Activated CD4-positive, CD25-positive, alpha-beta regulatory T cell treated with anti-CD3 and anti-CD28 coated beads, Interleukin-2, amount 50 U/mL, for 16 hours (primary cell): ENCODE measurements at places on chromosomes 2 and 18.

GRCh38 chr2:220628252-220628651 is 943.9 kb downstream of the EPHA4 start:
- DNase-seq: no peak

DNA sequence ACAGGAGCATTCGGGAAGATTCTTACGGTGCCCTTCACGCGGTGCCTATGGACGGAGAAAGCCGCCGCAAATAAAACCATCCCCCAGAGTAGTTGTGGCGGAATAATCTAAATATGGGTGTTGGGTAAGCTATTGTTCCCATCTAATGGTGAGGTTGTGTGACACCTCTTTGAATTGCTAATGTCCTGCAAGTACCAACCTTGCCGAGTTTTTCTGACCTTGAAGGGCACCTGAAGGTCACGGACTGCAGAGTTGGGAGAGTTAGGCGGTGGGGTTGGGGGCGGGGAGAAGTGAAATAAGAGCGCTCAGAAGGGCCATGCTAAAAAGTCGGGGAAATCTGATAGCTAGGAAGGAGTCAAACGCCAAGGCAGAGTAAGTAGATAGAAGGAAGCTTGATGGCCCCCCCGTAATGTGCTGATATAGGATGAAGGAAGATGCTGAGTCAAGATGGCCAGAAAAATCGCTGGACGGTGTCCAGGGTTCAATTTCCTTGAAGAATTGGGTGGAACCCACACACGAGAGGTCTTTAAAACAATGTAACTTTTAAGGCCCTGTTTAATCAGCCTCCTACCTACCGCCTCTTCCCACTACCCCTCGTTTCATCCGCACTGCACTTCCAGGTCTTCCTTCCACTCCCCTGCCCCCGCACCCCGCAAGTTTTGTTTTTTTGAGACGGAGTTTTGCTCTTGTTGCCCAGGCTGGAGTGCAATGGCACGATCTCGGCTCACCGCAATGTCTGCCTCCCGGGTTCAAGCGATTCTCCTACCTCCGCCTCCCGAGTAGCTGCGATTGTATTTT is 600 bp downstream of the KATNAL2 start:
- DNase-seq: no peak

DNA sequence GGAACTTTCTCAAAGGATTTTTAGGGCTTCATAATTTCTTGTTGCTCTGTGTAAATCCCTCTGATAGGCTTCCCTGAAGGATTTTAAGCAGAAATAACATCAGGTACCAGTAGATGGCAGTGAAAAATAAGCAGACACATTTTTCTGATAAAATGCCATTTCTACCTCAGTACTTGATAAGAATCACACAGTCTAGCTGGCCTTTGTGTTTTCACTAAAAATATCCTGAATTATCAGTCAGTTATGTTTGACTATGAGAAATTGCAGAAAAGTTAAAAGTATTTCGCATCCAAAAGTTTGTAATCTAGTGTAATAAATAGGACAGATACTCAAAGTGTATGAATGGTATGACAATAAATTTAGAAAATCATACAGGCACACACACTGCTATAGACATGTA is 68.7 kb downstream of the DNAJC10 start:
- no peak for DNase-seq

- DNase-seq: no peak
These were observed 31.3 kb upstream of the DNAH7 start for GRCh38 chr2:196099916-196100315.

- no peak for DNase-seq
These were observed 256.6 kb downstream of the VAPA start for GRCh38 chr18:10170375-10170774.

DNA sequence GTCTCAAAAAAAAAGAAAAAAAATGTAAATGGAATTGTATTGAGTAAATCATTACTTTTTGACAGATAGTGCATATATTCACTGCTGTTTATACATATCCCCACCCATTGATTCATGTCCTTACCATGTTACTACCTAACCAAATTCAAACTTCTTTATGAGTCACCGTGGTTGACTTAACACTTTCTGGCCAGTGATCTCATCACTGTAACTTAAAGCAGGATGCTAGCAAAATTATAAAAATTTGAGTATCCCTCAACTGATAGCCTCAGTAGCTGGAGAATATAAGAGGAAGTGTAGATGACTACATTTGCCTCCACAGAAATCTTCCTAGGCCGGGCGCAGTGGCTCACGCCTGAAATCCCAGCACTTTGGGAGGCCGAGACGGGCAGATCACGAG is 13.4 kb downstream of the CNOT9 start:
- no peak for DNase-seq

- DNase-seq: no peak
These were observed 62.1 kb upstream of the SLC16A14 start for GRCh38 chr2:230130668-230131364.

GRCh38 chr2:200216310-200216709 is 90.2 kb upstream of the SPATS2L start:
- DNase-seq: no peak
